Epithelial cell of proximal tubule (primary cell): ENCODE measurements at places on chromosomes 4 and X. TPM values are rescaled to one million over a fixed set of nuclear protein-coding genes. Genes with fewer than 3 reads are reported as not detected.

The PAGE2B gene
- not detected in 2 replicates for total RNA-seq

The TMEM164 gene
- 8.4 and 12.8 TPM in 2 replicates for total RNA-seq

The GRK4 gene
- 1.3 and 2.8 TPM in 2 replicates for total RNA-seq

DNA sequence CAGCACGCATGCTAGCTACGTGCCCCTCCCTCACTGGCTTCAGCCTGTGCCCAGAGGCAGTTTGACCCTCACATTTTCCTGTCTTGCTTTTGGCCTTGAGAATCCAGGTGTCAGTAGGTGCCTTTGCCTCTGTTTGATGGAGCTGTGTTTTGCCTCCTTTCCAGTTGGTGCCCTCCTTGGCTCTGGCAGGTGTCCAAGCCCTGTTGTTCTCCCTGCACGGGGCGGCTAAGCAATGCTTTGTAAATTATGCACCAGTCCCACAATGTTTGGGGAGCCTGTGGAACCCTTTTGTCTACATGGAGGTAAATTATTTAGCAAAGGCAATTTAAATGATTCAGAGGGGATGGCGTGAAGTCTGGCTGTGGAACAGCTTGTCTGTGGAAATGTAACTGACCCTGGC is 202.9 kb upstream of the BOD1L1 start:
- no peak for DNase-seq

- DNase-seq = no peak
These were observed 531.4 kb downstream of the INPP4B start for GRCh38 chr4:142314686-142315085.

DNA sequence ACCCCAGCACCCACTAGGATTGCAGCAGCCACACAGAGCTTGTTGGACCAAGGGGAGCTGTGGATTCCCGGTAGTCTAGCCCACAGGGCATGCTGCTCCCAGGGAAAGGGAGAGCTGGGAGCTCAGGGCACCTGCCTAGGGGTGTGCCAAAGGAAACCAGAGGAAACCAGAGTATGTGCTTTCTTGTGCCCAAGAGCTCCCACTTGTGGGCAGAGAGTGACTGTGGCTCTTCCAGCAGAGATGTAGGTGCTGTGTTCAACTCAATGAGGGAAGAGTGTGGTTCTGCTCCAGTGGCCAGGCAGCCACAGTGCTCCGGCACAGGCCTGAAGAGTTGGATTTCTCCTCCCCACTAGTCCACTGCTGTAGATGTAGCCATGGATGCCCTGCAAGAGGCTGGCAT is 1050.0 kb upstream of the INTU start:
- no peak for DNase-seq

DNA sequence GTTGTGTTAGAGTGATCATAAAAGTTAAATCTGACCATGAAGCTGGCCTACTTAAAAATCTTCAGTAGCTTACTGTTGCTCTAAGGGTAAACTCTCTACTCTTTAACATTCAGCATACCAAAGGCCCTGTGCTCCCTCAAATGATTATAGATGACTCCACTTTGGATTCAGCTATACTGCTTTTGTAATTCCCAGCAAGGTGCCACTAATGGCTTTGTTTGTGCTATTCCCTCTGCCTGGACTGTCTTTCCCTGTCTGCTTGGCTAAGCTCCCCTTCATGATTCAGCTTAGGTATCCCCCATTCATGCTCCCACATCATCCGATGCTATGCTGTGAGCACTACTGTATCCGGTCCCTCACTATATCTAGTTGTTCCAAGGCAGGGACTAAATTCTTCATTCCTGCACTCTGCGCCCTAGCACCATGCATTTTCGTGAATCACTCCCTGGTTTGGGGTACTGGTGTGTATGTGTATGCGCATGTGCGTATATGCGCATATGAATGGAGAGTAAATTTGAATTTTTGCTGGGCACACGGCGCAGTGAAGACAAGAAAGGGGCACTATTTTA is 453 bp upstream of the PBDC1 start:
- DNase-seq = no peak

GRCh38 chr4:27791640-27792039 is 931.0 kb downstream of the STIM2 start:
- no peak for DNase-seq

GRCh38 chrX:25144043-25144940 is 128.5 kb upstream of the ARX start:
- no peak for DNase-seq

DNA sequence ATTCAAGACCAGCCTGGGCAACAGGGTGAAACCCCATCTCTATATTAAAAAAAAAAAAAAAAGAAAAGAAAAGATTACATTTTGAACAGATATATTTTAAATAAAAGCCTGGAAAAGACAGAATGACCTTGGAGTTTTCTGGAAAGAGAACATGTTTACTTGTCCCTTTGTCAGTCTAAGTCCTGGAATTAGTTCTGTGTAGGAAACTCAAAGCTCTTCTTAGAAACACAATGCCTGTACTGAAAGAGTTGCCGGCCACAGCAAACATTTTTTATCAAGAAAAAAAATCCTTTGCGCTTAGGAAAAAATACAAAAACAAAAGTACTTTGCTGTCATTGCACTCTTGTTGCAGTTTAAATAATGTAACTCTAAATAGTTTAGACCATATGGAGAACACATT is 59.6 kb downstream of the SMIM31 start:
- DNase-seq = no peak

DNA sequence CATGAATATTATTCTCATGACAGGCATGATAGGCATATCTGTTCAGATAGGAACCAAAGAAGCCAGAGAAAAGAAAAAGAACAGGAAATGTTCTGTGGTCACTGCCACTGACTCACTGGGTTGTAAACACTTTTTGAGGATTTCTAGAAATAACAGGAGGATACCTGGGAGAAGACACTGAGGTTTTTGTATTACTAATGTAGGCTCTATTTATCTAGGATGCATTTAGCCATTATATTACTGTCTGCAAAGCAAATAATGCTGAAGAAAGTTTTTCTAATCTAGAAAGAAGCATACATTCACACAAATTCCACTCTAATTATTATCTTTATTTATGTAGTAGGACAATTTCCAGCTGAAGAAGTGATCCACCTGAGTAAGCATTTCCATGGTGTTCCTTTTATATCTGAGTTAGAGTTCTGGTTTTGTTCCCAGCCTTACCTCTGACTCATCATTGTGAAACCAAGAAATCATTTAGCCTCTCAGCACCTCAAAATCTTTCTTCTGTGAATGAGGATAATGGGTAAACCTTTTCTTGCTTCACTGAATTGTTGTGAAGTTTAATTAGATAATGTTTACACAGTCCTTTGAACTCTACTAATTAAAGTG is 40.2 kb upstream of the EPGN start:
- DNase-seq = peak; percentile 92

DNA sequence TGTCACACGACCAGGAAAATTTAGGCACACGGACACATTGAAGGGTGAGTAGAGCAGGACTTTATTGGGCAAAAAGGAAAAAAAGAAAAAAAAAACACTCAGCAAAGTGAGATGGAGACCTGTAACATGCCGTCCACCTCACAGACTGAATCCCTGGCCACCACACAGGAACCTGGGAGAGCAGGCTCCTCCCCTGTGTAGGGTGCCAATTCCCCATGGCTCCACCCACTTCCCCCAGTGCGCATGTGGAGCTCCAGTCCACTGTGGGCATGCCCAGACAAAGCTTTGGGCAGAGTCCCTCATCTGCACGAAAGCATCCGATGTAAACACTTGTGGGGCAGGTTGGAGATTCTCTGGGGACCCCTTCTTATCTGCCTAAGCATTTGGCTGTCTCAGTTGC is 23.6 kb upstream of the CBR4 start:
- no peak for DNase-seq

GRCh38 chr4:145490796-145491195 is 9.1 kb downstream of the SMAD1 start:
- no peak for DNase-seq

DNA sequence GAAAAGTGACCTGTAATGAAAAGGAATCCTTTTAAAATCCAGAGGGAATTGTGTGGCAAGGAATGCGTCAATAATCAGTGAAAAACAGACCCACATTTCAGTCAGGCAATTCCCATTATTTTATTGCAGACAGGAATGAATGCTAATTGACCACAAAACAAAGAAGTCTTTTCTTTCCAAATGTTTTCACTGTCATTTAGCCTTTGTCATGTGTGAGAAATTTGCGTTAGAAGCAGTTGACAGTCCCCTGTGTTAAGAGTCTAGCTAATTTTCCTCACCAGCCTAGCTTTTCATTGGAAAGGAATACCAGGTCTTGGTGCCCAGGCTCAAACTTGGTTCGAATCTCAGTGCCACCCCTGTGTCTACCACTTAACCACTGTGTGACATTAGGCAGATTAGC is 83.4 kb downstream of the KIT start:
- no peak for DNase-seq

GRCh38 chr4:40507977-40508376 is 121.7 kb downstream of the RBM47 start:
- DNase-seq = no peak

DNA sequence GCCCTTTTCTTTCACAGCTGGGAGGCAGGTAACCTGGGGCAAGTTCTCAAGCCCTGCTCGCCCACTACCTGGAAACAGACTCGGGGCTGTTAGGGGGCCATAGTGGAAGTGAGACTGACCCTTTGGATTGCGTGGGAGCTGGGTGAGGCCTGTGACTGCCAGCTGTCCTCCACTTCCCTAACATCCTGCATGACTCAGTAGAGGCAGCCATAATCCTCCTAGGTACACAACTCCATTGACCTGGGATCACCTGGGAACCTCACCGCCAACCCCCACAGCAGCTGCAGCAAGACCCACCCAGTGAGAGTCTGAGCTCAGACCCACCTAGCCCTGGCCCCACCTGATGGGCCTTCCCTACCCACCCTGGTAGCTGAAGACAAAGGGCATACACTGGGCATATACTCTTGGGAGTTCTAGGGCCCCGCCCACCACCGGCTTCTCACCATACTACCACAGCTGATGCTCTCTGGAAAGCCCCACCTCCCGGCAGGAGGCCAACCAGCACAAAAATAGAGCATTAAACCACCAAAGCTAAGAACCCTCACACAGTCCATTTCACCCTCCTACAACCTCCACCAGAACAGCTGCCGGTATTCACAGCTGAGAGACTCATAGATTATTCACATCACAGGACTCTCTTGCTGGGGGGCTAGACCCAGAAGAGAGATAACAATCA is 61.1 kb upstream of the DCTD start:
- DNase-seq = no peak

DNA sequence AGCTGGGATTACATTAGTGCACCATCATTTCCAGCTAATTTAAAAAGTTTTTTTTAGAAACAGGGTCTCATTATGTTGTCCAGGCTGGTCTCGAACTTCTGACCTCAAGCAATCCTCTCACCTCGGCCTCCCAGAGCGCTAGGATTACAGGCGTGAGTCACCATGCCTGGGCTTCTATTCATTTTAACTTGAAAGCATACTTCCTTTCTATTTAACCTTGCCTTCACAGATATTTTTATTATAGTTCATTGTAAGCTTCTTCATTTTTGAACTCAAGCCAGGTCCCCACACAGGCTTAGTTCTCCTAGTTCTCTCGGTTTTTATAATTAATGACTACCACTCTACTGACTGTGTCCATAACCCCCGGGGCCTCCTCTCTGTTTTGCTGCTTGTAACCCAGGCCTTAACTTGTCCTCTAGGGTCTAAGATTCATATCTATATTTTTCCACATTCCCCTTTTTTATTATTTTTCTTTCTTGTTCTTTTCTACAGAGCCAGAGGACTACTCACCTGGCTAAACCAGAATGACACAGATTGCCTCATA is 50.7 kb downstream of the SNX12 start:
- no peak for DNase-seq

DNA sequence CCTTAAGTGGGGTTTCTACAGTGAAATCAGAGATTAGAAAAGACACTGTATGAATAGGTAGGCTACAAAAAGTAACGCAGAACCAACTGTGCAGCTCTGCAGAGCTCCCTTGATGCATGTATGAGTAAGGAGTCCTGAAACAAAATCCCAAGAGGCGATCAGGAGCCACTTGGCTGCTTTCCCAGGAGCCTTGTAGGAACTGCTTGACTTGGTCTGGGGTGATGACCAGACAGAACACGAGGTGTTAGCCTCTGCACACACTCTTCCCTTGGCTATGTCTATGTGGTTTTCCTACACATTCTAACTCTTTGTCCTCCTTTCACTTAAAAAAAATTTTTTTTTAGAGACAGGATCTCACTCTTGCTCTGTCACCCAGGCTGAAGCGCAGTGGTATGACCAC is 22.8 kb upstream of the AP1S2 start:
- DNase-seq = peak; percentile 44

- DNase-seq = no peak
These were observed 7.3 kb downstream of the RBBP7 start for GRCh38 chrX:16862829-16863228.

GRCh38 chr4:147236806-147237205 is 244.1 kb upstream of the EDNRA start:
- no peak for DNase-seq

DNA sequence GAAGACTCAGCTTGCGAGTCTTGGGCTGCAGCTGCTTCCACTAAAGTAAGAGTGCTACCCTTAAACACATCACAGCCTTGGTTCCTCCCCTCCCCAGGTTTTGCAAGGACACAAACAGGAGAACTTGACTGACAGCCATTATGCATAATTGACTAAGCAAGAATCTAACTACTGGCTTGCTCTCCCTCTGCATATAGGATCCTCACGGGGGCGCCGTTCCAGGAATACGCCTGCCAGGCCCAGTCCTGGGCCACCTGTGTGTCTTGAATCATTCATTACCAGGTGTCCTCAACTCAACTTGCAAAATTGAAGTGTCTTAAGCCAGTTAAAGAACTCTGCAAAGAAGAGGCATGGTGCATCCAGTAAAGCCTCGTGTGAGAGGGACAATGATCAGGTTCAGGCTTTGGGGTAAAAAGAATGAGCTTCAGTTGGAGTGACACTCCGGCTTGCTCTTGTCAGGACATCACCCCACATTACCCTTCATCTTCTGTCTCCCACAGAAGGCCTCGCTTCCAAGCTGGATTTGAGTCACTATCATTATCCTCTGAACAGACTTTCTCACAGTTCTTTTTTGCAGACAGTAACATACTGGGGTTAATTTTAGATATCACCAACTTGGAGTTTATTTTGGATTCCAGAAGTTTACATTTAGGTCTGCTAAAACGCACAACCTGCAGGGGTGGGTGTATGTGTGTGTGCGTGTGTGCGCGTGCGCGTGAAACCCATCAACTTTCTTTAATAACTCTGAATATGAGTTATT is 273.5 kb upstream of the HS3ST1 start:
- no peak for DNase-seq

DNA sequence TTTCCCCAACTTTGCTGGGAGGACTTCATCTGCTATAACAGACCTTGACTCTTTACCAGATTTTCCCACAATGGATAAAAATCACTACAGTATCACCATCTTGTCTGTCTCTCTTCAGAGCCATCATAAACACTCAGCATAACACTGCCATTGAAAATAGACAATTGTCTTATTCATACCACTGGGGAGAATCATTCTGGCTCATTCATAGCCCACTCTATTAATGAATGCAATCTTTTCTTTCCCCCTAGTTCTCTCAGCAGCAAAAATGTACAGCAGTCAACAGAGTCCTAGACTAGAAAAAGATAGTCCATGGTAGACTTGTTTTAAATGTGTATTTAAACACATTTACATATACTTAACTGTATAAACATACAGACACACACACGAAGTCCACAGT is 19.2 kb downstream of the SLC9A7 start:
- DNase-seq = no peak

- DNase-seq = no peak
These were observed 63.5 kb downstream of the ANAPC4 start for GRCh38 chr4:25440478-25441030.
